ENCODE measurements at places on chromosomes 13 and 19.
A peak's percentile ranks its signal among the peaks of the same experiment; 100 is the strongest.

DNA sequence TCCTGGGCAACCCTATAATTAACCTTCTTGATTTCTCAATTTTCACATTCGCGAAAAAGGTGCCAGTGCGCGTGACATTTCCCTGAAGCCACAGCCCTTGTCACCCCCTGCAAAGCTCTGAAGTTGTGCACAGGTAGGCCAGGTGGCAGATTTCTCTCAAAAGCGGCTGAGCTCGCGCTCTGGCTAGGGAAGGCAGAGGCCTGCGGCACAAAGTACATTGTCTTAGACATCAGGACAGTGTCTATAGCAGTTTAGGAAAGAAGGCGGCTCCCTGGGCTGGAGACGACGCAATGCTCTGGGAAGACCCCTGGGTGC lies 42.9 kb upstream of the ZNF14 start:
- no peak for DNase-seq

- DNase-seq, result no peak
Observed at GRCh38 chr13:39257642-39258041, 219.4 kb downstream of the NHLRC3 start.

GRCh38 chr13:106568299-106569003 lies 514 bp upstream of the ARGLU1 start:
- DNase-seq, result no peak

- DNase-seq, result no peak
Observed at GRCh38 chr19:51938936-51939335, 11.7 kb downstream of the ZNF613 start.

DNA sequence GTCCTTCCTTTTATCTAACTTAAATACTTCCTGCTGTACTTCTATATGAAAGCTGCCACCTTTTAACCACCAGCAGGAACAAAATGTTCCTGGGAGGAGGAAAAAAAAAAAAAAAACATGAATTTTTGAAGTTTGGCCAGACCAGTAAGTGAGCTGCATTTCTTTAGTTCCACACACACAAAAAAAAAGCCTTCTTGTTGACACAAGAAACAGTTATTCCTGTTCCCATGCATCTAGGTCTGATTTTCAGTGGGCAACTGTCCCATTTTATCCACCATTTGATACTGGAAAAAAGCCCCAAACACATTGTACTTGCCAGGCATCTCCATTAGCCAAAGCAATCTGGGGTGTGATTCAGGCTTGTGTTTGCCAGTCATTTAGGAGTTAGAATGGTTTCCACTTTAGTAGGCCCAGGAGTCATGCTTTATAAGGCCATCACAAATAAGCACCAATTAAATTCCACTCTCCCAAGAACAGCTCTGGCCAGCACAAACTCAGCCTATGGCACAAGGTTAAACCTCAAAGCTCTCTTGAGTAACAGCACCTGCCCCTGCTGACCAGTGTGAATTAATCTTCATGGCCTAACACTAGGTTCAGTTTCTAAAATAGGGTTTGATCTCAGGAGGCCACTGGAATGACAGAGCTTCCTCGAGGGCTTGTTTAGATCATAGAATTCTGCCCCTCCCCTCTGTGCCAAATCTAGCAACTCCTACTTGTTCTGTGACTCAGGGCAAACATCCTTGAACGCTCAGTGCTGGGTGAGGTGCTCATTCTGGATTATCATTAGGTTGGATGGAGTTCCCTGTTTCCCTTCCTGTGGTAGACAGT lies 67.1 kb downstream of the NUFIP1 start:
- DNase-seq, result no peak

DNA sequence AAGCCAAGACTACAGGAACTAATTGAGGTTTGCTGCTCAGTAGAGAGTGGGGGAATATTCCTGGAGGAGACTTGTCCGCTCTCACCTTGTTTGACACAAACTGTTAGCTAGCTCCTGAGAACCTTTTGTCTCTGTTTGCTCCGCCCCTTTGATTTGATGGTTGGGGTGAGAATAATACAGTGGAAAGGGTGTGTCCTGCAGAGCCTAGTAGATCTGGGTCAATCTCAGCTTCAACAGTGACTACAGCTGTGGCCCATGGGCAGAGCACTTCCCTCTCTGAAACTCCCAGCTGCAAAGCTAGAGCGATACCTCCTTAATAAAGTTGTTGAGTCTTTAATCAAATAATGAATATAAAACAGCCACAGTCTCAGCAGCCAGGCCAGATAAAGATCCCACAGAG lies 576.7 kb downstream of the DIAPH3 start:
- DNase-seq, result no peak

- no peak for DNase-seq
Observed at GRCh38 chr13:76937281-76937820, 11.0 kb upstream of the ACOD1 start.

- DNase-seq, result peak; percentile 62
Observed at GRCh38 chr19:12364391-12365235, 870 bp downstream of the ZNF442 start.

DNA sequence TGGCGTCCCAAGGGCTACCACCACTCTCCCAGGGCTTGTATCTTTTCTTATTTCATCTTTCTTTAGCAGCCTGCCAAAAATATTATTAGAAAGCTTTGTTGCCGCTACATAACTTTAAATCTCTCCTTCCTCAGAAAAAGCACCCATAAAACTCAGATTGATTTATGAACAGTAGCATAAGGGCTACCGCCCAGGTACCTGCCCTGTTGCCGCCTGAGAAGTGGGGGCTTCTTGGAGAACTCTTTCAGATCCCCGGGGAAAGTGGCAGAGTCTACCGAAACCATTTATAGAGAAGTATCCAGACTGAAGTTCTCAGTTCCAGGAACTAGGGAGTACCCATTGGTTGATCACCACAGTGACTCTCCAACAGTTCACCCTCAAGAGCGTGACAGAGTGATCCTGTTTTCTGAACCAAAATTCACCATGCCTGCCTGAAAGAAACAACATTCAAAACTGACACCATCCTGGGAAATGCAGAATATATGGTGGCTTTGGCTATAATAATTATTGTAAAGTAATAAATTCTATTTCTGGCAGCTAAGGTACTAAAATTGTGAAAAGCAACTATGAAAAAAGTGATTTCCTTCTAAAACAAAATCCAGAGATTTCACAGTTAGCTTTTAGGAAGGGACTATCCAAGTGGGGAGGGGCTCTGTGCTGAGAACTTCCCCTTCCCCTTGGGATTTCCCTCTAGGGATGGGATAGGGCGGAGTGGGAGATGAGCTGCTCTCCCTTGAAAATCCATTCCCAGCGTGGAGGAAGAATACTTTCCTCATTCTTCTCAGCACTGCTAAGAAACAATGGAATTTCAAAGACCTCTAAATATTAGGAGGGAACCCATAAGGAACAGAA lies 877 bp upstream of the N4BP2L1 start:
- no peak for DNase-seq

- no peak for DNase-seq
Observed at GRCh38 chr13:66264971-66265370, 965.2 kb downstream of the PCDH9 start.

GRCh38 chr19:57110592-57111328 lies 9.0 kb upstream of the USP29 start:
- no peak for DNase-seq

GRCh38 chr19:10230861-10231611 lies at the start of gene S1PR2:
Gene S1PR2 (minus strand): TSS chr19:10231331. CDS start chr19:10224905, 6,426 bp downstream.
- peak; percentile 90 for DNase-seq

- DNase-seq, result no peak
Observed at GRCh38 chr13:97539651-97540610, 106.0 kb downstream of the RAP2A start.

- no peak for DNase-seq
Observed at GRCh38 chr13:31056644-31057271, 104.9 kb downstream of the HSPH1 start.

DNA sequence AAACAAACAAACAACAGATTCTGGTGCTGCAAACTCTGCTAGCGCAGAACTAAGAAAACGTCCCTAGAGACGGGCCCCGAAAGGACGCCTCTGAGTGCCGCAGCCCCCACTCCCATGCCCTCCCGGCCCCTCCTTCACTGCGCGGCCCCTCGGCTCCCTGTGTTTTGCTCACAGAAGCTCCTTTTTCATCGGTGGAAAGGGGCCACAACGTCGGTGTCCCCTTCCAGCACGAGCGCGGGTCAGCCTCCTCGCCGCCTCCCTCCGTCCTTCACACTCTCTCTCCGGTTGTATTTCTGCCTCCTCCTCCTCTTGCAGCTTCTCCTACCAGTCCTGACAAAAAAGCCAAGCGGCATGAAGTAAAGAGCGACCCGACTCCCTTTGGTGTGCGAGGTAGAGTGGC lies 14.8 kb upstream of the F7 start:
- DNase-seq, result no peak

- DNase-seq, result no peak
Observed at GRCh38 chr13:21686751-21687391, 16.0 kb downstream of the FGF9 start.

DNA sequence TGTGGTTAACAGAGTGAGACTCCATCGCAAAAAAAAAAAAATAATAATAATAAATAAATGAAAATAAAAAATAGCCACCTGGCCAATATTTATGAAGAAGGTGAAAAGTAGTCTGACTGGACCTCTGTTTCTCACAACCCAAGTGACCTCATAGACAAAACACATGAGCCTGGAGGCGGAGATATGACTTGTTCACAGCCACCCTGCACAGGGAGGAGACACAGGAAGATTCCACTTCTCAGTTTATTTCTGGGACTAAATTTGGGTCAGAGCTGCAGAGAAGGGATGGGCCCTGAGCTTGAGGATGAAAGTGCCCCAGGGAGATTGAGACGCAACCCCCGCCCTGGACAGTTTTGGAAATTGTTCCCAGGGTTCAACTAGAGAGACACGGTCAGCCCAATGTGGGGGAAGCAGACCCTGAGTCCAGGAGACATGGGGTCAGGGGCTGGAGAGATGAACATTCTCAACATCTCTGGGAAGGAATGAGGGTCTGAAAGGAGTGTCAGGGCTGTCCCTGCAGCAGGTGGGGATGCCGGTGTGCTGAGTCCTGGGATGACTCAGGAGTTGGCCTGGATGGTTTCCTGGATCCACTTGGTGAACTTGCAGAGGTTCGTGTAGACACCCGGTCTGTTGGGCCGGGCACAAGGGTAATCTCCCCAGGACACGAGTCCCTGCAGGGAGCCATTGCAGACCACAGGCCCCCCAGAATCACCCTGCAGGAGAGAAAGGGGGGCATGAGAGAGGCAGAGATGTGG lies 9.6 kb downstream of the KLK5 start:
- no peak for DNase-seq

DNA sequence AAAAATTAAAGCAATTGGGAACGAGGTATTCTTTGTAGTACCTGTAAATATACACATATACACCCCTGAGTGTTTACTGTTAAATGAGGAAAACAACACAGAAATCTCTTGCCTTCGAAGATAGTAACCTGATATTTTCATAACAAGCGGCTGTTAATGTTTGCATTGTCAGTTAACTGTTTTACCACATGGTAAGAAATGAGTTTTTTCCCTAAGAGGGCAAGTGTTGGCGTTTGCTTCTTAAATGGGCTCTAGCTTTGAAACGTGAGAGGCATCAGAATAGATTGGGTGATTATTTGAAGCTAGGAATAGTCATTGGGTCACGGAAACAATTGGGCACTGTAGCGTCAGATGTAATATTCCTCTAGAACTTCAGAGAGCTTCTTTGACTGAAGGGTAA lies 22.0 kb upstream of the UPF3A start:
- DNase-seq, result no peak

GRCh38 chr13:87078947-87079795 lies 592.0 kb upstream of the SLITRK5 start:
- DNase-seq, result no peak

DNA sequence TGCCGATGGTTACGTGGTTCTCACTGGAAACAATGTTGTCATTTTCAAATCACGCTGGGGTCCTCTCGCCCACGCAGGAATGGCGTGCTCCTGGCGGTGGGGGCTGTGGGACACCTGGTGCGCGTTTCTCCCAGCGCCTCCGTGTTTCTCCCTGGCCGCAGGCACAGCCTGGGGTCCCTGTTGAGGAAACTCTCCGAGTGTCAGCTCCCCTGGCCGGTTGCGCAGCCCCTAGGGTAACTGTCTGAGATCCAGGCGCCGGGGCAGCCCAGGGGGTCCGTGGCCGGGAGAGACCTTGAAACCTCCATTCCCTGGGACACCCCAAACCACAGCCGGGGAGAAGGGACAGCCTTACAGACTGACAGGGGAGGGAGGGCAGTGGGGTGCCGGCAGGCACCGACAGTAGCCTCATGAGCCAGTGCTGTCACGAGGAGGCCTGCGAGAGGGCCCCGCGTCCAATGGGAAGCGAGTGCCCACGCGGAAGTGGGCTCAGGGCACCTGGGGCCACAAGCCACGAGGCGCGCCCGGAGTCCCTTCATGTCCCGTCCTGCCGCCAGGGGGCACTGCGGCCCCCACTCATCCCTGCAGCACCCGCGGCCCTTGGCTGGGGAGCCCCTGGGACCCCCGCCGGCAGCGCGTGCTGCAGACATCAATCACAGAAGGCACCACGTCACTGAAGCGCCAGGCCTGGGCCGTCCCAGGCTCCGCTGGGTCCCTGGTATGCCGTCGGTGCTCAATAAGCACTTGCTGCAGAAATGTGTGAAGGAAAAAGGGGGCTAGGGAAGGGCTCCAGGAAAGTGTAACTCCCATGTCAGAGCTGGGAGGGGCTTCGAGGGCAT lies 9.5 kb downstream of the ADAMTSL5 start:
- peak; percentile 88 for DNase-seq

GRCh38 chr13:108708921-108709320 lies 79.5 kb downstream of the MYO16 start:
- DNase-seq, result no peak

- DNase-seq, result no peak
Observed at GRCh38 chr13:110220471-110220870, 86.5 kb downstream of the COL4A1 start.

GRCh38 chr19:18090545-18091216 lies 3.9 kb upstream of the IL12RB1 start:
- DNase-seq, result no peak
